ENCODE measurements at places on chromosomes 4 and X.

GRCh38 chr4:100421361-100421978, 96.4 kb downstream of the EMCN start:
- H3K27ac ChIP-seq, result no peak overlapping the region
- H3K4me3 ChIP-seq, result no peak overlapping the region
- no peaks in the 10 kb centered on the region for H3K36me3 ChIP-seq
- H3K27me3 ChIP-seq, result no peaks in the 10 kb centered on the region
- no peak for DNase-seq

DNA sequence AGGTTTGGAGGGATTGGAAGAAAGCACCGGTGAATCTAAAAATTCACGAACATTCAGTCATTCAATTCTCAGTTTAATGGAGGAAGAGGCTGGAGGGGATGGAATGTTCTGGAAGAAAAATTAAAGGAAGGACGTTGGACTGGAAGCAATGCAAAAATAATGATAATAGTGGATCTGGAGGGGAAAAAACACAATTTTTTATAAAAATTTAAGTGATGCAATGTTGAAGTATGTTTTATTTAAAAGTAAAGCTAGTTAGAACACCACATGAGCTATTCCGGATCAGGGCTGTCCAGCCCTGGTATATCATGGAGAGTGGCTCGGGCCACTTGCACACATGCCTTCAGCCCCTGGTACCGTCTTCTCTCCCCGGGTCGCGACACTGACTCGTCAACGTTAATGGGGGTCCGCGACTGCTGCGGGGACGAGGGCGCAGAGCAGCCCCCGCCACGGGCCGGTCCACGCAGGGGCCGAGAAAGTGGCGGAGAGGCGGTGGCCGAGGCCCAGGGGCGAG, 204.6 kb downstream of the TENM3 start:
- H3K27ac ChIP-seq, result no peak overlapping the region
- H3K36me3 ChIP-seq, result no peaks in the 10 kb centered on the region
- no peaks in the 10 kb centered on the region for H3K4me1 ChIP-seq
- peaks cover 62% of the 10 kb centered on the region for H3K27me3 ChIP-seq
- no peak for DNase-seq

DNA sequence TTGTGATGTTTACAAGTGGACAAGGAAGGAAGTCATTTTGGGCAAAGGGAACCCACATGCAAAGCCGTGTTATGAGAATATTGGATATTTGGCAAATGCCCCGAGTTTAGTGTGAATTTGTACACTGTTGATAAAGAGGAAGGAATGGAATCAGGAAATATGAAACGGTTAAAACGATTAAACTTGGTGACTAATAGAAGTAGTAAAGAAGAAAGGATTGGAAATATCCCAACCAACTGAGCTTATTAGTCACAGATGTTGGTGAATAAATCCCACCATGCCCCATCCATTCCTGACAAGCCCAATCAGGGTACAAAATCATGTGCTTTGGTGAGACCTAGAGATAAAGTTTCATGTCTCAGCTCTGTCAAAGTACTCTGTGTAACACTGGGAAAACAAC, 22.0 kb downstream of the ARHGAP24 start:
- no peak overlapping the region for H3K4me3 ChIP-seq
- peaks cover 44% of the 10 kb centered on the region for H3K4me1 ChIP-seq
- DNase-seq, result peak; percentile 56
- no peaks in the 10 kb centered on the region for H3K36me3 ChIP-seq

- peak overlapping the region; percentile 42 for H3K4me3 ChIP-seq
- H3K27ac ChIP-seq, result no peak overlapping the region
- no peaks in the 10 kb centered on the region for H3K27me3 ChIP-seq
- peaks cover 5% of the 10 kb centered on the region for H3K4me1 ChIP-seq
- H3K36me3 ChIP-seq, result no peaks in the 10 kb centered on the region
Observed at GRCh38 chrX:64976673-64977040, 407 bp upstream of the ZC4H2 start.

DNA sequence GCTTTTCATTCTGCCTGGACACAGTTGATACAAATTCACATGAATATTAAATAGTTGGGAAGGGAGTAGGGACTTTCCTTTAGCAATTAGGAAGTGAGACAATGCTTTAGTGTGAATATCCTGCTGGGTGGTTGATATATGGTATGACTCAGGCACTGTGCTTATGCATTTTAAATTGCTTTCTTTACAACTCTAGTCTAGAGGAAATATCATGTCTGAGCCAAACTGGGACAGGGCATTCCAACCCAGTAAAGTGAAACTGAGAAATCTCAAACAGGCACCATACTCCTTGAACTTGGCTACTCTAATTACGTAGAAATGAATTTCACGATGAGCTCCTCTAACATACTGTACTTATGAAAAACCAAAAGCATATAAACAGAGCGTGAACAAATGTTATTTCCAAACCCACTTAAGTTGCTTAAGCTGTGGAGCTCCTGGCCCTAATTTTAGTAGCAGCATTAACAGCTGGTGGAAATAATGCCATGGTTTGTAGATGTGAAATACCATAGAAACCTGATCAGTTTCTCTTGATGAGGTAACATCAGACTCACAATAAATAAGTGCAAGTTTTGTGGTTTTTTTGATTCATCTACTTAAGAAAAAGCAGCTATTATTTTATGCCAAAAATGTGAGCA, 242.9 kb upstream of the GK2 start:
- H3K27me3 ChIP-seq, result no peaks in the 10 kb centered on the region
- H3K27ac ChIP-seq, result no peak overlapping the region
- no peaks in the 10 kb centered on the region for H3K4me1 ChIP-seq
- no peaks in the 10 kb centered on the region for H3K36me3 ChIP-seq

DNA sequence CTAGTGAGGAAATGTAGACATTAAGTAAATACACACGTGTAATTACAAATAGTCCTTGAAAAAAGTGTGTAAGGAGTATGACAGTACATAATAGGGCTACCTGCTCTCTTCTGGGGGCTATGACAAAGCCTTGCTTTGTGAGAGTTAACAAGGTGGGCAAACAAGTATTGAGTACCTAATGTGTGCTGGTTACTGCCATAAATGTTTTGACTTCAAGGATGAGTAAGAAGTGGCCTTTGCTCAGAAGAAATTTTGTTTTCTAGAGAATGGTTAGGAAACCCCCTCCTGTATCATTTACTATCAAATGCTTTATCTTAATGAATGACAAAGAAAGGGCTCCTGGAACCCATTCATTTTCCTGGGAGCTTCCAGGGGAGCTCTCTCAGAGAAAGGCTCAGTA, 167.0 kb upstream of the CASK start:
- no peaks in the 10 kb centered on the region for H3K36me3 ChIP-seq
- no peaks in the 10 kb centered on the region for H3K4me1 ChIP-seq
- no peak overlapping the region for H3K27ac ChIP-seq
- DNase-seq, result no peak
- no peak overlapping the region for H3K4me3 ChIP-seq
- no peaks in the 10 kb centered on the region for H3K27me3 ChIP-seq

- no peaks in the 10 kb centered on the region for H3K36me3 ChIP-seq
- H3K4me3 ChIP-seq, result no peak overlapping the region
Observed at GRCh38 chrX:19072372-19072771, 49.9 kb downstream of the ADGRG2 start.

DNA sequence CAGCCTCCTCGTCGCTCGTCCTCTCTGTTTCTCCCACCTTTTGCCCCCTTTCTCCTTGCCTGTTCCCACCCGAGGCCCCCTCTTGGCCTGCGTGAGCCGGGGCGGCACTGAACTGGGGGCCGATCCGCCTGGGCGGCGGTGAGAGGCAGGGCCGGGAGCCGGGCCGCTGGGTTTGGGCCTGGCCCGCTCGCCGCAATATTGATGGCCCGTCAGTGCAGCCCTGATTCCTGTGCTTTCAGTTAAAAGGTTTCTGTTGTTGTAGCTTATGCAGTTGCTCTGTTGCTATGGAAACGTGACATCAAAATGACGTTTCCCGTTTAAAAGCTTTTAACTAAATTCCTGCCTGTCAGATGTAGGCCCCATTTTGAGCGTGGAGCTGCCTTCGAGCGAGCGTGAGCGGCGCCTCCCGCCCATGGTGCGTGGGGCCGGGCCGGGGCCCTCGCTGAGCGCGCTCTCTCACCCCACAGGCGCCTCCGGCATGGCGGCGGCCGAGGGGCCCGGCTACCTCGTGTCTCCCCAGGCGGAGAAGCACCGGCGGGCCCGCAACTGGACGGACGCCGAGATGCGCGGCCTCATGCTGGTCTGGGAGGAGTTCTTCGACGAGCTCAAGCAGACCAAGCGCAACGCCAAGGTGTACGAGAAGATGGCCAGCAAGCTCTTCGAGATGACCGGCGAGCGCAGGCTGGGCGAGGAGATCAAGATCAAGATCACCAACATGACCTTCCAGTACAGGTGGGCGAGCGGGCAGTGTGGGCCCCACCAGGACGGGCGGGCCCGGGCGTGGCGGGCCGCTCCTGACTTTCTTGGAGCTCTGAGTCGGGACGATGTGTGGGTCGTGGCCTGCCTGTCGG, at the start of gene MSANTD1:
MSANTD1 (plus strand) TSS at position 349 of the 851 bp plus-strand sequence; CDS start at position 413, 64 bp downstream.
- H3K27ac ChIP-seq, result no peak within 1 kb of the TSS
- H3K27me3 ChIP-seq, result no peaks in the 10 kb centered on the region

DNA sequence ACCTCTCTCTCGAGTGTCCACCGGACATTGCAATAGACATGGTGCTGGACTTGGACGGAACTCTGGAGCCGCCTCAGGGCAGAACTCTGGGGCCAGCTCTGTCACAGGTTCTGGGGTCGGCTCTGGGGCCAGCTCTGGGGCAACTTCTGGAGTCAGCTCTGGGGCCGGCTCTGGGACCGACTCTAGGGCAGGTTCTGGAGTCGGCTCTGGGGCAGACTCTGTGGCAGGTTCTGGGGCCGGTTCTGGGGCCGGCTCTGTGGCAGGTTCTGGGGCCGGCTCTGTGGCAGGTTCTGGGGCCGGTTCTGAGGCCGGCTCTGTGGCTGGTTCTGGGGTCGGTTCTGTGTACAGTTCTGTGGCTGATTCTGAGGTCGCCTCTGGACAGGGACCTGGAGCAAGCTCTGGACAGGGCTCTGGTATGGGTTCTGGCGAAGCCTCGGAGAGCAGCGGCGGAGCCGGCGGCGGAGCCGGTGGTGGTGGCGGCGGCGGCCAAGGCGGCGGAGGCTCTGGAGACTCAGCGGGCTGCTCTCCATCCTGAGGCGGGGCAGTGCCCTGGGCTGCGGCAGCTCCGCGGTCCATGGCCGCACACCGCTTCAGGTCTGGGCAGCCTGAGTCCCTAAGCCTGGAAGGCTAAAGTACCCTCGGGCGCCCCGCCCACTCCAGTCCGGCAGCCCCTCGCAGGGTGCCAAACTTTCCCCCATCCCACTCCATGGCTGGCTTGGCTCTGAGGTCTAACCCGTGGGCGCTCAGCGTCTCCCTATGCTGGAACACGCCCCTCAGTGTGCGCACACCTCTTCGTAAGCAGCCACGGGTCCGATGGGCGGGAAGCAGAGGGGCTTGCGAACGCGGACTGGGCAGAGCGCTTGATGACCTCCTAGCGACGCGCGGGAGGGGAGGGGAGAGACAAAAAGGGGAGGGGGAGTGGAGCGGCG, at the start of gene DGKK:
DGKK (minus strand) TSS at position 723 of the 929 bp plus-strand sequence; CDS start at position 576, 147 bp downstream.
- H3K36me3 ChIP-seq, result no peaks in the 10 kb centered on the region
- no peak for DNase-seq
- H3K4me3 ChIP-seq, result no peak within 1 kb of the TSS
- no peak within 1 kb of the TSS for H3K27ac ChIP-seq
- H3K27me3 ChIP-seq, result peaks cover 67% of the 10 kb centered on the region

GRCh38 chr4:171561419-171561818, 251.8 kb upstream of the GALNTL6 start:
- no peaks in the 10 kb centered on the region for H3K36me3 ChIP-seq
- no peaks in the 10 kb centered on the region for H3K27me3 ChIP-seq
- no peak overlapping the region for H3K4me3 ChIP-seq
- no peak for DNase-seq
- no peak overlapping the region for H3K27ac ChIP-seq
- no peaks in the 10 kb centered on the region for H3K4me1 ChIP-seq

GRCh38 chrX:41781500-41781899, 57.5 kb downstream of the GPR82 start:
- DNase-seq, result peak; percentile 6
- H3K27ac ChIP-seq, result no peak overlapping the region
- H3K27me3 ChIP-seq, result no peaks in the 10 kb centered on the region
- no peak overlapping the region for H3K4me3 ChIP-seq
- peaks cover 7% of the 10 kb centered on the region for H3K36me3 ChIP-seq

GRCh38 chr4:48403358-48403757, 62.0 kb downstream of the SLAIN2 start:
- no peak for DNase-seq
- no peaks in the 10 kb centered on the region for H3K27me3 ChIP-seq
- H3K4me1 ChIP-seq, result no peaks in the 10 kb centered on the region
- H3K36me3 ChIP-seq, result peaks cover 8% of the 10 kb centered on the region
- H3K4me3 ChIP-seq, result no peak overlapping the region

DNA sequence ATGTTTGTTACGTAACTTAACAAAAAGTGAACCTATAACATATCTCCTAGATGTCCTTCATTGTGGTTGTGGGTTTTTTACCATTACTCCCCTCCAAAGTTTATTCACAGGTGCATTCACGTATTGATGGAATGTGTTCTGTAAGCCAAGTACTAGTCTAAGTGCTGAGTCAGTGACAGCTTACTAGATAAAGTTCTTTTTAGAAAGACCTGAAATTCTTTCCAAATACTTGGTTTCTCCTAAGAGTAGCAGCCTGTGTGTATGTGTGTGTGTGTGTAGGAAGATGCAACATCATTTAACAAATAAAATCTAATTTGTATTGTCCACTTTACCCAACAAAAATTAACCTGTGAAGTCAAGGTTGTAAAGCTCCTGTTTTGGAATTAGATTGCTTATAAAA, 22.1 kb downstream of the NAP1L5 start:
- no peaks in the 10 kb centered on the region for H3K27me3 ChIP-seq
- H3K27ac ChIP-seq, result no peak overlapping the region
- H3K4me3 ChIP-seq, result no peak overlapping the region
- no peak for DNase-seq
- peaks cover 78% of the 10 kb centered on the region for H3K36me3 ChIP-seq

DNA sequence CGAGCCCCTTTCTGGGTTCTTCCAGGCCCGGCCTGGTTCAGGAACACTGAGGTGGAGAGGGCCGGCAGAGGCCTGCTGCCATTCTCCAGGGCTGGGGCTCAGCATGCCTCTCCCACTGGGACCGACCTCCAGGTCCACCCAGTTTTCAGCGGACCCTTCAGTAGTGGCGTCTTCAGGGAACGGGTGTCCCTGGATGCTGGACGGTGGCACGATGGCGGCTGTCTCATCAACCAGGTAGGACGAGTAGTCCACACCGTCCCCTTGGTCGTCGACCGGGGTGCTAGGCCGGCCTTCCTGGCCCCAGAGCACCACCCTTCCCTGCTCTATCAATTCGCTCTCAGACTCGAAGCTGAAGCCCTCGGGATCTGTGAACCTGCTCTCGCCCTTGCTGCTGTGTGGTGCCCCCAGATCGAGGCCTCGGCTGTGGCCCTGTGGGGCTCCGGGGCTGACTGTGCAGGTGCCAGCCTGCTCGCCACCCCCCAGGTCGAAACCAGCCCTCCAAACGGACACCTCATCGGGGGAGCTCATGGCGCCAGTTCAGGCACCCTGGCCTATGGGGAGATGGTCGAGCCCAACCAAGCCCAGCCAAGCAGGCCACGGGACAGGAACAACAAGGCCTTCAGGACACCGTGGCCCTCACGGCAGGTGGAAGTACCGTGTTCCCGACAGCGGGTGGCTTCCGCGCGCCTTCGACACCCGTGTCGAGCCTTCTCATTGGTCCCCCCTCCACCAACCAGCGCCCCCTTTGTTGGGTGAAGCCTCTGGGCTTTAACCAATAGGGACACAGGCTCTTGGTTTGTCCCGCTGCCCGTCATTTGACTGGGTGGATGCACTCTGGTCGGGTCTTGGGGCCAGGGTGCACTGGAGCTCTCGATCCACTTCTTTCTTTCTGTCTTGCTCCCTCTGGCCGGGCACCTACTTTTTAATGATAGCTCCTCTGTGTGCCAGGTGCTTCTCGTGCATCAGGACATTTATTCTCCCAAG, 814 bp upstream of the LOC101059915 start:
- no peaks in the 10 kb centered on the region for H3K27me3 ChIP-seq
- no peak overlapping the region for H3K4me3 ChIP-seq
- no peaks in the 10 kb centered on the region for H3K4me1 ChIP-seq
- H3K36me3 ChIP-seq, result no peaks in the 10 kb centered on the region
- no peak overlapping the region for H3K27ac ChIP-seq
